ENCODE measurements at places on chromosomes 6 and 20. TPM values are rescaled to one million over a fixed set of nuclear protein-coding genes. Genes with fewer than 3 reads are reported as not detected.

GRCh38 chr6:167396659-167397490 lies 72.0 kb downstream of the TTLL2 start:
- no peaks in the 10 kb centered on the region for H3K36me3 ChIP-seq
- no peaks in the 10 kb centered on the region for H3K4me1 ChIP-seq
- no peak for DNase-seq
- peaks cover 5% of the 10 kb centered on the region for H3K27me3 ChIP-seq
- H3K27ac ChIP-seq, result no peak overlapping the region

DNA sequence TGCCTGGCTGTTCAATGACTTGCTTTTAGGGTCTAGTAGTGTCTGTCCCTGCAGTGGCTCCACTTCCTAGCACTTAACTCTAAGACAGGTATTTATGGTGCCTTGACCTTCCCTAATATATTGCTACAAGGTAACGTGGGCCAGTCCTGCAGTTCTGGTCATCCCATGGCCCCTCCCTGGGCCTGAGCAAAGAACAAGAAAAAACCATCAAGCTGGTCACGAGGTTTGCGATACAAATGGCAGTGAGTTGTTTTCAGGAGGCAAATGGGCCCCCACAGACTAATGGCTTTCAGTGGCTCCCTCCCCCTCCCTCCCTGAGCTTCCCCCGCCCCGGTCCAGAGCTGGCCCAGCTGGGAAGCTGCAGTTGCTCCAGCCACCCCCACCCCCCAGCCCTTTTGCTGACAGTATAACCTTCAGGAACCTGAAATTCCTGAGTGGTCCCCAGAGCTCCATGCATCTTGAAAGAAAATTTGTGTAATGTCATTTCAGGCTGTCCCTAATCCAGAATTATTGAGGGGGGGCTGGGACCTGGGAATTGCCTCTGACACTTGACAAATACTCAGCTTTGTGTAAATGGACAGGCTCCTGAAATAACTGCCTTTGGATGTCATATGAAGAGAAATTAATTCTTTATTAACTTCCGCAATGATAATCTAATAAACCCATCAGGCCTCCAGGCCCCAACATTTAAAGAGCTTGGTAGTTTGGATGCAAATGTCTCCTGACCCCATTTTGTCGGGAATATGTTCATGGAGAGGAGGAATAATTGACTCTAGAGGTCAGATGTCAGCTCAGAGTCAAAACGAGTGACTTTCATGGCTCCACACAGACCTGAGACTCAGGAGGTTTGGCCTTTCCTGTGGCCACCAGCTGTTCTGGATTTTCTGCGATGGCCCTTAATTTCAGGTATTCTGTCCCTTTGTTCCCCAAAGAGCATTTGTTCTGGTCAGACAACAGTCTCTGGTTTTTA lies 153.2 kb upstream of the TOP1 start:
- no peak overlapping the region for H3K27ac ChIP-seq
- no peaks in the 10 kb centered on the region for H3K27me3 ChIP-seq
- H3K36me3 ChIP-seq, result no peaks in the 10 kb centered on the region
- DNase-seq, result no peak
- H3K4me3 ChIP-seq, result no peak overlapping the region
- H3K4me1 ChIP-seq, result no peaks in the 10 kb centered on the region

DNA sequence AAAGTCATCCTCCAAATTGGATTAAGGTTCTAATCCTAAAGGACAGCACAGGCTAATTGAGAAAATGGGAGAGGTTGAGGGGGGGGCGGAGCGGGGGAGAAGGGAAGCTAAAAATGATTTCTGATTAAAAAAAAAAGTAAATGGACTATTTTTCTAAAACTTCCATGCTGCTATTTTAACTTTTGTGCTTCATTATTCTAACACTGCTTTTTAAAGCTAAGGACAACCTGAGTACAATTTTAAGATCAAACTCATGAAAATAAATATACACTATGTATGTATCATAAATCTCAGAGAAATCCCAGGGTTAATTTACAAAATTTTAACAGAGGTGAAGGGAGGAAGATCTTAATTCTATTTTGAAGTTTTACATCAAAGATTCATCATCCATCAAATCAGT lies 4.4 kb downstream of the MAN1A1 start:
- H3K4me1 ChIP-seq, result peaks cover 76% of the 10 kb centered on the region
- H3K4me3 ChIP-seq, result peak overlapping the region; percentile 95
- no peaks in the 10 kb centered on the region for H3K36me3 ChIP-seq
- peak overlapping the region; percentile 42 for H3K27ac ChIP-seq
- no peak for DNase-seq
- no peaks in the 10 kb centered on the region for H3K27me3 ChIP-seq

GRCh38 chr6:149545258-149545753 lies 537 bp downstream of the PPIL4 start:
- peak overlapping the region; percentile 94 for H3K4me3 ChIP-seq
- H3K4me1 ChIP-seq, result peaks cover 34% of the 10 kb centered on the region
- peaks cover 3% of the 10 kb centered on the region for H3K36me3 ChIP-seq
- no peak for DNase-seq
- H3K27me3 ChIP-seq, result no peaks in the 10 kb centered on the region
- peak overlapping the region; percentile 96 for H3K27ac ChIP-seq

DNA sequence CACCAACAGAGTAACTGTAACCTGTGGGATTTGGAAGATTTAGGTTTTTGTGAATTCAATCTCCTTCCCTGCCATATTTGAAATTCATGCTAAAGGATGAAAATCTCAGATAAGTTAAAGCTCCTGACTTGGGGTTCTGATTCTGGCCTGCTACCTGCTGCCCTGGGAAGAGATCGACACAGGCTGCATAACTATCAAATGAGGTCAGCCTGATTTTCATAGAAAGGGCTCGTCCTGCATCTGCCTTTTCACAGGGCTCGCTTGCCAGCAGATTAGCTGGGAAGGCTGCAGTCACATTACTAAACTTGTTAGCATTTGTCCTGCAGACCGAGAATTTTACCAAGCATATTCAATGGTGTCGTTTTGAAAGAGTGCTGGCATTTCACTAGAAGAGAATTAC lies 14.6 kb downstream of the GCLC start:
- DNase-seq, result no peak
- H3K4me3 ChIP-seq, result no peak overlapping the region
- H3K27me3 ChIP-seq, result no peaks in the 10 kb centered on the region
- peak overlapping the region; percentile 65 for H3K27ac ChIP-seq
- H3K4me1 ChIP-seq, result peaks cover 57% of the 10 kb centered on the region

DNA sequence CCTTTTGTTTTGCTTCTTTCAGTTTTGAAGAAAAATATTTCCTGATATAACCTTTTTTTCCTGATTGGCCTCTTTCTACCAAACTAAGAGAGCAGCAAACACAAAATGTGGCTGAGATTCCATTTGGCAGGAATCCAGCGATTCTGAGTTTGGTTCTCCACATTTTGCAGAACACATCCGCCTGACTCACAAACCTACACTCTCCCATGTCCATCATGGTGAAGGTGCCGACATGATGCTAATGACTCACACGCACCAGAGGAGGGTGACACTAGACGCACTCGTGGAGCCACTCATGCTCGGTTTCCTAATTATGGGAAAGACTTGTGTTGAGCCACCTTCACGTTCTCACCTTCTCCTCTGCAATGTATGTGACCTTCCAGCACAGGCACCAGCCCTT lies 45.9 kb upstream of the DUSP22 start:
- no peak overlapping the region for H3K4me3 ChIP-seq
- no peak for DNase-seq
- no peak overlapping the region for H3K27ac ChIP-seq
- H3K27me3 ChIP-seq, result no peaks in the 10 kb centered on the region
- no peaks in the 10 kb centered on the region for H3K36me3 ChIP-seq
- H3K4me1 ChIP-seq, result no peaks in the 10 kb centered on the region

- no peak overlapping the region for H3K4me3 ChIP-seq
- no peak for DNase-seq
- H3K27me3 ChIP-seq, result no peaks in the 10 kb centered on the region
- no peaks in the 10 kb centered on the region for H3K4me1 ChIP-seq
Measured at GRCh38 chr6:11144393-11144851, 32.9 kb upstream of the ERVFRD-1 start.

DNA sequence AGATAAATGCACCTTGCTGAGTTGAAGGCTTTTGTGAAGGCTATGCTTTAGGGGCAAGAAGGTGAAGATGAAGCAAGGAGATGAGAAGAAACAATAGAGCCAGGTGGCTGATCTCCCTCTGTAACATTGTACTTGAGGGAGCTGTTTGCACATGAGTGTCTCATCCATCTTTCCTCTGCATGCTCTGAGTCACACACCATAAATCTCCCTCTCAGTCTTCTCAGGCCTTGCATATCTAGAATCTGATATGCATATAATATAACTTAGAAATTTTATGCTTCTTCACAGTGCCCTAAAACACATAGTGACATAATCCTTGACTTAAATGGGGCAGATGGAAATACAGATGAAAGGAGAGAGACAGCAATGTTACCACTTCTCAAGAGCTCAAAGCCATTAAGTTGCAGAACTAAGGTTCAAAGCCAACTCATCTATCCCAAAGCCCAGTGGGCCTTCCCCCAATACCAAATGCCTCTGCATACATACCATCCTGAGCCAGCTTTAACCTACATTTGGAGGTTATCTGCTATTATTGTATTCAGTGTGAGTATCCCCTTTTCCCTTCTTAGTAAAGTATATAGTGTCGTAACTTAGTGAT lies 62.4 kb upstream of the STXBP5 start:
- no peak overlapping the region for H3K4me3 ChIP-seq
- DNase-seq, result no peak
- no peaks in the 10 kb centered on the region for H3K4me1 ChIP-seq
- H3K36me3 ChIP-seq, result no peaks in the 10 kb centered on the region
- no peaks in the 10 kb centered on the region for H3K27me3 ChIP-seq

DNA sequence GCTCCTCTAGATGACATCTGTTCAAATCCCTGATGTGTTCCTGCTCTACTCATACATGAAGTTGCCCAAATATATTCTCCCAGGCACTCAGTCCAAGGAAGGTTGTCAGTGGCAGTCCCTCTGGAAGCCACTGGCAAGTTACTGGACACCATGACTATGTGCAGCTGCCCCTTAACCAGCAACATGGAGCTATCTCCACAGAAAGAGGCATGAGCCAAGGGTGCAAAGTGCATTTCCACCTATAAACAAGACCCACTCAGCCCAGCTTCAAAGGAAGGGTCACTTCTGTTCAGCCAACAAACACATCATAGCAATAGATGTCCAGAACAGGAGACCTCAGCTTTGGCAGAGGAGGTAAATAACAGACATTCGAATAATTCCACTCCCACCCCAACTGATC lies 217.6 kb upstream of the PMEPA1 start:
- H3K4me1 ChIP-seq, result no peaks in the 10 kb centered on the region
- DNase-seq, result no peak
- H3K4me3 ChIP-seq, result no peak overlapping the region
- no peaks in the 10 kb centered on the region for H3K36me3 ChIP-seq
- H3K27me3 ChIP-seq, result no peaks in the 10 kb centered on the region

GRCh38 chr20:63064745-63065711 lies 58.3 kb upstream of the BHLHE23 start:
- peaks cover 94% of the 10 kb centered on the region for H3K27me3 ChIP-seq
- DNase-seq, result no peak
- peaks cover 4% of the 10 kb centered on the region for H3K4me1 ChIP-seq
- H3K4me3 ChIP-seq, result no peak overlapping the region
- no peaks in the 10 kb centered on the region for H3K36me3 ChIP-seq
- no peak overlapping the region for H3K27ac ChIP-seq

DNA sequence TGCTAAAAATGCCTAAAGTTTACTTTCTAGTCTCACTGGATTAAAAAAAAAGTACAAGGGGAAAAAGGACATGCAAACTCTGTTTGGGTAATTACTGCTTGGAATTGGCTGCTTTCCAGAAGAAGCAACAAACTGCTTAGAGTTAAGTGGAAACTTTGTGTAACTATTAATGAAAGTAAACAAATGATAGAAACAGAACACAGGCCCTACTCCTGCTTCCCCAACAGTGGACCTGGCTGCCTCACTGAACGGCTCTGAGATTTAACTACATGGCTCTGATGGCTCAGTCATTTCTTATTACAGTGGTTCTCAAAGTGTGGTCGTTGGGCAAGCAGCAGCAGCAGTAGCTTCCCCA lies 108.5 kb downstream of the MAN1A1 start:
- no peak for DNase-seq
- no peak overlapping the region for H3K4me3 ChIP-seq
- H3K27me3 ChIP-seq, result no peaks in the 10 kb centered on the region

GRCh38 chr6:139037490-139037889 lies 8.9 kb downstream of the ABRACL start:
- no peak overlapping the region for H3K4me3 ChIP-seq
- DNase-seq, result no peak
- no peaks in the 10 kb centered on the region for H3K4me1 ChIP-seq
- no peak overlapping the region for H3K27ac ChIP-seq
- H3K36me3 ChIP-seq, result peaks cover 4% of the 10 kb centered on the region

- no peak overlapping the region for H3K27ac ChIP-seq
- H3K4me1 ChIP-seq, result no peaks in the 10 kb centered on the region
- no peaks in the 10 kb centered on the region for H3K27me3 ChIP-seq
Measured at GRCh38 chr6:126143761-126144251, 157.5 kb downstream of the TRMT11 start.

DNA sequence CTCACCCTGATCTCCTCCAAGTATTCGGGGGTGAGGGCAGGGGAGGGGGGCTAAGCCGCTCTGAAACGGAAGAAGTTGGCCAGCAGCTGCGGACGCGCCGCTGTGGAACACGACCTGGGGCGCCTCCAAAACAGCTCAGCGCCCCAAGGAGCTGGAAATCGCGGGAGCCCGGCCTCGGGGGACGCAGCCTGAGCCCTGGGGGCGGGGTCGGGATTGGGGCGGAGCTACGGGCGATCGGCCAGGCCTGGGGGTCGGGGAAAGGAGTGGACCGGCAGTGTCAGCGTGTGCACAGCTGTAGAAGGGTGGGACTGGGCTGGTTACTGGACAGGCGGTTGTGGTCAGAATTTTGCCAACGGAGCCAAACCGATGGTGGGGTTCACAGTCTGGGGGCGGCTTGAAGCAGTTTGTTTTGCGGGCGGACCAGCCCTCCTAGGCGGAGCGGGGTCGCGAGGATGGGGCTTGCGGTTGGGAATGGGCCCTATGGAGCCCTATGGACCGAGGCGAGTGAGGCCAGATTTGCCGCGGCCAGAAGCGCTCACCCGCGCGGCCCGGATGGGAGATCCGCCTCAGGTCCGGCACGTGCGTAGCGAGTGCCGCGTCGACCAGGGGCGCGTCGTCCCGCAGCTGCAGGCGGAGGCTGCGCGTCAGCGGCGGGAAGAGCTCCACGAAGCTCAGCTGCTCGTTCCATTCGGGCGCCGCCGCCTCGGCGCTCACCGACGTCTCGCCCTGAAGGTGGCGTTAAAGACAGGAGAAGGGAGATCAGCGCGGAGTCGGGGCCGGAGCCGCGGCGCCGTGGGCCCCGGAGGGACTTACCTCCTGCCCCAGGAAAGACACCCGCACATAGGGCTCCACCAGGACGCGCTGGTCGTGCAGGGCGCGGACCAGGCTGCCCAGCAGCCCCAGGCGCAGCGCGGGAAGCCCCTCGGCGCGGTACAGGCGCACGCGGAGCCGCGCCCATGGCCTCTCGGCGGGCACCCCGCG lies 14.3 kb upstream of the SPAG4 start:
- H3K36me3 ChIP-seq, result no peaks in the 10 kb centered on the region
- DNase-seq, result no peak
- H3K4me3 ChIP-seq, result peak overlapping the region; percentile 59
- H3K27me3 ChIP-seq, result no peaks in the 10 kb centered on the region
- H3K27ac ChIP-seq, result peak overlapping the region; percentile 49
- H3K4me1 ChIP-seq, result peaks cover 24% of the 10 kb centered on the region

TRIM15 gene
- total RNA-seq, result not detected

TNNC2 gene
- total RNA-seq, result 3.1 TPM

All from esophagus muscularis mucosa (tissue), 4 donors.